Occipital lobe (tissue), 3 donors: ENCODE measurements at places on chromosomes 11 and 22.

DNA sequence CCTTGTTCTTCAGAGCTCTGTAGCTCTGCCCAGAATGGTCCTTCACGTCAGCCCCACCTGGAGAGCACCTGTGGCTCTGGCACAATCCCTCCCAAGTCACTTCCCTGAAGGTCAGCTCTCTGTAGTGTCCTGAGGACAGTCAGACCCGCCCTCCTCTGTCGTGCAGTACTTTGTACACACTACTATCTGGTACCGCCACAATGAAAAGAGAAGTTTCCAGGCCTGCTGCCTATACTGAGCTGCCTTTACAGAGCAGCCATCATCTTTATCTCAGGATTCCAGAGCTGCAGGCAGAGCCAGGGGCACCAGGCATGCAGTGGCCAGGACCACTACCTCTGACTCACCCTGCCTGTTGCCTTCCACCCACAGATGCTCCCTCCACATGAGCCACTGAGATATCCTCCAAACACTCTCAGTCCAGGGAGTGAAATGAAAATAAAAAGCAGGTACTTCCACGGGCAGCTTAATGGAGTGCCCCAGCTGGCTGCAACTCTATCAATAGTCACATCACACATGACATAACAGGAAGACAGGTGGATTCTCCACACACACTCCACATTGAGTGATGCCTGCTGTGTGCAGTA lies 7.3 kb downstream of the PACSIN2 start:
- no peak for DNase-seq

DNA sequence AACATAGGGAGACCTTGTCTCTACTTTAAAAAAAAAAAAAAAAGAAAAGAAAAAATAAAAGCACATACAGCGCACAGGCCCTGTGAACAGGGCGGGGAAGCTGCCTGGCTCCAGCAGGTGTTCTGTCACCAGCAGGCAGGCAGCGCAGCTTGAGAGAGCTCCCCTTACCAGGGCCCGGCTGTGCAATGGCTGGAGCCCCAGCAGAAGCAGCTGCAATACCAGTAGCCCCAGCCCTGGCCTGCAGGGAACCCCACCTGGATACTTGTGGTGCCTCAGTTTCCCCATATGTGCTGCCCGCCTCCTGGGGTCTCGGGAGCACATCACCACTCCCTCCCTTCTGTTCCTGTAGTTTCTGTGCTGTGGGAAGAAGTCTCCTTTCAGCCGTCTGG lies 12.3 kb downstream of the TSPAN32 start:
- no peak for DNase-seq

GRCh38 chr11:46455834-46456233 lies 64.3 kb upstream of the CHRM4 start:
- DNase-seq, result no peak

DNA sequence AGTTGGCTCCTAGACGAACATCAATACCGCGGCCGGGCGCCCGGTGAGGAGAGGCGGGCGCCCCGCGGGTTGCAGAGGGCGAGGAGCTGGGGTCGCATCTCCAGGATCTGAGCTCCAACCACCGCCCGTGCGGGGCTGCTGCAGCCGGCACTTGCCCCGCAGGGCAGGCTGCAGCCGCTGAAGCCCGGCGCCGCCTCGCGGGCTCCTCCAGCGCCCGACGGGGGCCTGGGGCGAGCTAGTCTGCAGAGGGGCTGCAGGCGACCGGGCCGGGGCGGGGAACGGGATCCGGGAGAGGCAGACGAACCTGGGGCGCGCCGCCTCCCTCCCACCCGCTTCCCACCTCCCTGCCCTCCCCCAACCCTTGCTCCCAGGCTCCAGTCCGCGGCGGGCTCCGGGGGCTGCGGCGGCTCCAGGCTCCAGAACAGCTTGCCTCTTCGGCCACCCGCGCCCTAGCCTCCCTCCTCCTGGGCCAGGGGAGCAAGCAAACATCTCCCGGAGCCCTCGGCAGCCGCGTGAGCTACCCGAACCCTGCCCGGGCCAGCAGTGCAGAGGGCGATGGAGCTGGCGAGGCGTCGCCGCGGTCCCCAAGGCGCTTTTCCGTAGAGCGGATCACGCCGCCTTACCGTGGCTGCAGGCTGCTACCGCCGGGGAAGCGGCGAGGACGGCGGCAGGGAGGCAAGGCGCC lies 802 bp downstream of the TENM4 start:
- no peak for DNase-seq

GRCh38 chr11:107819361-107820014 lies 39.1 kb downstream of the SLC35F2 start:
- DNase-seq, result no peak
